ENCODE measurements at places on chromosomes 11 and 22. TPM values are rescaled to one million over a fixed set of nuclear protein-coding genes. Genes with fewer than 3 reads are reported as not detected.

Gene OR51L1
- not detected for total RNA-seq

DNA sequence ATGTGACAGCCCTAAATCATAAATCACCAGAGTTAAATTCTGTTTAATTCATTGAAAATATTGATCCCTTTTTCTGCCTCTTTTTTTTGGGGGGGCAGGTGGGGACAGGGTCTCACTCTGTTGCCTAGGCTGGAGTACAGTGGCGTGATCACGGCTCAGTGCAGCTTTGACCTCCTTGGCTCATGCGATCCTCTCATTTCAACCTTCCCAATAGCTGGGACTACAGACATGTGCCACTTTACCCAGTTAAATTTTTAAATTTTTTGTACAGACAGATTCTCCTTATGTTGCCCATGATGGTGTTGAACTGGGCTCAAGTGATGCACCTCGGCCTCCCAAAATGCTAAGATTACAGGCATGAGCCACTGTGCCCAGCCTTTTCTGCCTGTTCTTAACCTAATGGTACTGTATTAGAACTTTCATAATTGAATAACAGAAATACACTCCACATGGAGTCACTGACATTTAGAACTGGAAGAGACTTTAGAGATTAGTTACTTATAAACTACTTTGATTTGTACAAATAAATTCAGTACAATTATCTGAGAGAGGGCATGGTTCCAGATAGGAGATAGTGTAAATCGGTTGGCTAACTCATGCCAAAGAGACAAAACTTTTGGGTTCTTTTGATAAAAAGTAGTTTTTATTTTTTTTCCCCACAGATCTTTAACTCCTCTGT, 76.4 kb upstream of the PRODH start:
- no peak for DNase-seq

Gene DNAJC24
- 17.1 TPM for total RNA-seq

Gene KRTAP5-2
- not detected for total RNA-seq

Gene SIRT3
- 5.5 TPM for total RNA-seq

DNA sequence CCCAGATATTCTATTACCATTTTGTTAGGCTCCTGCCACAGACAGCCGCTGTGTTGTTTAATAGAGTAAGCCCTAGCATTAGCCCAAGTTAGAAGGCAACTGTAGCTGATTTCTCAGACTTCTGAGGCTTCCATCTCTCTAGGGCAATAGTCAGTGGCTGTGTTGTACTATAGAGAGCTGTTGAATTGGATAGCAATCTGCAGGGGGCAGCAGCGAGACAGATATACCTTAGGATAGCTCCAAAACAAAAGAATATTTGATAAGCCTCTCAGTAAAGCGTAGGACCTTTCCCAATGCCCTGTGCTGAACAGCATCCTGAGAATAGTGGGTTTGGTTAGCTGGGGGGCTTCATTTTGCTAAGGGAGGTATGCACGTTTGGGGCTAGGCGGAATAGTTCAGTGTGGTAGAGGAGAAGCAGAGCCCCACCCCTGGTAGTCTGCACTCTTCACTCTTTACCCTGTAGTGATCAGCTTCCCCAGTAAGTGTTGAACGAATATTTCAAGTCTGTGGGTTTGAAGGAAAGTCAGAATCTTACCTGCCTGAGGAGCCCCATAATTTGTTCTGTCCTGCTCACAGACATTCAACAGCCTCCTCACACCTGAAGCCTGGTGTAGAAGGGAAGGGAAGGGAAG, 515.1 kb downstream of the INSC start:
- no peak for DNase-seq

DNA sequence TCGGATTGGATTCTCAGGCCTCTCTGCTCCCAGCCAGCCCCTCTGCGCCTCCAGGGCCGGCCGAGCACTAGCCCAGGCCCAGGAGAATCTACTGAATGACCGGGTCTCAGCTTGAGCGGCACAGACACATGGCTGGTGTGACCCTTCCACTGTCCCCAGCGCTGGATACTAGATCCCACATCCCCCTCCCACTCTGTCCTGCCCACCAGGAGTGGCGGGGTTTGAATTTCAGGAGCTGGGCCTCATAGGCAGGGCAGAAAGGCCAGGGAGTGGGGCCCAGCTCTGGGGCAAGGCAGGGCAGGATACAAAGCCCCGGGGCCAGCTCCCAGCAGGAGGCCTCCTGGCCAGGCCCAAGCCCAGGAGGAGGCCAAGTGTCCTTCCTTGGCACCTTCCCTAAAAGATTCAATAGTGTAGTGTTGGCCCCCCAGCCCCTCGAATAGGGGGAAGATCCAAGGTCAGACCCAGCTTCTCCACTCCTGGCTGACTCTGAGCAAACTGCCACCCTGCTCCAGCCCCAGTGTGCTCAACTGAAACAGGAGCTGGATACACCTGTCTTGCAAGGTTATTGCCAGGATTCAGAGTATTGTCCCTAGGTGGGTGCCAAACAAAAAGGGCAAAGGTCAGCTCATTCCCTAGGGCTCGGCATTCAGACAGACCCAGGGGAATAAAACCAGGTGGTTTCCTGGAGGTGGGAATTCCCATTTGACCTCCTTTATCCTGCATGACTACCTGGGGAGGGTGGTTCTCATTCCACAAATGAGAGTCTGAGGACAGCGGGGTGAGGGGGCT, 22.5 kb upstream of the TCF20 start:
- DNase-seq, result no peak

- no peak for DNase-seq
Measured at GRCh38 chr11:65551572-65552387, 6.4 kb downstream of the LTBP3 start.

Gene SCUBE1
- total RNA-seq, result not detected

GRCh38 chr11:86576946-86577624, 95.3 kb downstream of the ME3 start:
- DNase-seq, result no peak
